ENCODE measurements at places on chromosomes 4 and X.

DNA sequence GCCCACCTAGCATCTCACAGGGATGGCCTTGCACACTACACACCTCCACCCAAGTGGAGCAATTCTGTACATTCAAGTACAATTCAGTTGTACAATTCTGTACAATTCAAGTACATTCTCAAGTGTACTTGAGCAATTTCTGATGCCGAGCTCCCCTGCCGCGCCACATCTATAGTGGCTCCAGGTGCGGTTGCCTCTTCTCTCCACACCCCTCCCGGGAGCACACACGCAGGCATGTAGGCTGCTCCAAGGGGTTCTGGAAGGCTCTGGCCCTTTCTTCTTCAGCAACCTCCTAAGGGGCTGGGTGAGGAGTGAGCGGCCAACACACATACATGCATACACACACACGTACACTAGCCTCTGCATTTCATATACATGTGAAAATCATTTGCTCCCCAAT is 18.9 kb upstream of the DUSP9 start:
- DNase-seq, result peak; percentile 29

DNA sequence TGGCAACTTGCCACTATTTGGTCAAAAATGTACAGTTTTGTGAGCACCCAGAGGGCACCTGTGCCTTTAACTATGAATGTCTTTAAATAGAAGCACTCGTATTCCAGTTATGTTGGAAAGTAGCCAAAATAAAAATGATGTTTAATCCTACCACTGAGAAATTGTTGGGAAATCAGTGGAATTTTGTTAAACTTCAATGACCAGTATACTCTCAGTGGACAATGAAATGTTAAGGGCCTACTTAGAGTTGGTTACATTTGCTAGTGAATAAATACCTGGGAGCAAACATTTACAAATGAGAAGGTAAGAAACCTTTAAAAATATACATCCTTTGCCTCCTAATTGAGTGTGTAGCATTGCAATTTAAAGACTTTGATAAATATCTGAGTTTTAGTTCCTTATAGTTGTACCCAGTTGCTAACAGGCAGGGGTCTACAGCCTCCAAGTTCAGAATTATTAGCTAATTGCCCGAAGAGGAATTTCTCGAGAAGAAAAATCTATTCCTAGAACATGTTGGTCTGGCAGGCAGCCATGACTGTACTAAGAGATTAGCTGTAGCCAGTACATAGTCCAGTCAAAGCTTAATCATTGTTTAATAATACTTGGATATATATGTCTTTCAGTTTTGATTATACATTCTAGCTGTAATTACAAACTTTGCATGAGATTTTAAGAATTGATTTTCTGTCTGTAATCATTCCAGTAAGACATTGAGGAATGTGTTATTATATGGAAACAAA is 93.2 kb downstream of the IL1RAPL2 start:
- no peak for DNase-seq

GRCh38 chr4:127479031-127479622 is 153.6 kb upstream of the INTU start:
- peak; percentile 13 for DNase-seq

- peak; percentile 16 for DNase-seq
These were observed 213.4 kb downstream of the TMA16 start for GRCh38 chr4:163707873-163708272.

GRCh38 chrX:46712764-46713163 is 46.2 kb downstream of the SLC9A7 start:
- DNase-seq, result no peak

DNA sequence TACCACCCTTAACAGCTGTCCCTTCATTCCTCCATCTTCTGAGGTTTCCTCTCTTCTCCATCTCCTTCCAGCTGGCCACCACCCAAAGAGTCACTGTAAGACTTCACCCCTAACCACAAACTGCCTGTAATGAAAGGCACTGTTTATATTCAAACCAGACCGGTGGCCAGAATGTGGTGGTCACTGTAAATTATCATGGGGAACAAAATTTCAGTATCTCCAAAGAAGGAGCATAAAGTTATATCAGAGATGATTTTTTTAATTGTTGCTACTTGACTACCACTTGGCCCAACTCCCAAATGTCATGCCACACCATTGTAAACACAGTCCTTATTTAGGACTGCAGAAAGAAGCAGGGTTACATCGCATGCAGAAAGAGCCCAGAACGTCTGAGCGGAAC is 44.8 kb downstream of the SMARCA1 start:
- DNase-seq, result no peak

DNA sequence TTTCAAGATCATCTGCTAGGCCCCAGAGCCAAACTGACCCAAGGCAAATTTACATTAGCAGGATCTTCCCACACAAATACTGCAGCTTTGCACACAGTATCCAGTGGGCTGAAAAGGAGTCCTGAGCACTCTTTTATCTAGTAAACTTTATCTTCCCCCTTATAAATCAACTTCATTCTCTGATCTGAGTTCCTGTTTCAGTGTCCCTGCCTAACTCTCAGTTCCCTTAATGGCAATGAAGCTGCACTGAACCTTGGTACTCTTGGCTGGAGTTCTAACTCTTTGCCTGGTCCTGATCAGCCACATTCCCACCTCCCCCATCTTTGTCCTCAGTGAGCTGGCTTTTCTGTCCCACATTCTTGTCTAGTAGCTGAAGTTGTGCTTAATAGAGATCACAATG is 37.4 kb downstream of the EDA2R start:
- no peak for DNase-seq

- DNase-seq, result no peak
These were observed 5.4 kb downstream of the GABRQ start for GRCh38 chrX:152642931-152643564.

DNA sequence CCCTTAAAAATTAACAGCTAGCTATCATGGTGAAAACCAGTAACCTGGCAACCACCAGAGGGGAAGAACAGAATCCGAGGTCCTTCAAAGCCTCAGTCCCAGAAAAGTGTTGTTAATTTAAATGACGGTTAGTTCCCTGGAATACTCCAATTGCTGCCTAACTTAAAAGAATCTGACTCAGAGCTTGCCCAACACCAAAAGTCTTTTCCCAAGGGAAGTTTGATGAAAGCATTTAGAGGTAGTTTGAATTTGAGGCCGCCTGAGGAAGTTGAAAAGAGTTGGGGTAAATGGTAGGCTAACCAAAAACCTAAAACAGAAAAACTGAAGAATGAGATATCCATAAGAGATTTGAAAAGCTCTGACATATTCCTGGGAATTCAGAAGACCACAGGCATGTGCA is 46.6 kb downstream of the IL13RA2 start:
- DNase-seq, result no peak

GRCh38 chr4:182560358-182560757 is 317.2 kb downstream of the TENM3 start:
- peak; percentile 28 for DNase-seq

DNA sequence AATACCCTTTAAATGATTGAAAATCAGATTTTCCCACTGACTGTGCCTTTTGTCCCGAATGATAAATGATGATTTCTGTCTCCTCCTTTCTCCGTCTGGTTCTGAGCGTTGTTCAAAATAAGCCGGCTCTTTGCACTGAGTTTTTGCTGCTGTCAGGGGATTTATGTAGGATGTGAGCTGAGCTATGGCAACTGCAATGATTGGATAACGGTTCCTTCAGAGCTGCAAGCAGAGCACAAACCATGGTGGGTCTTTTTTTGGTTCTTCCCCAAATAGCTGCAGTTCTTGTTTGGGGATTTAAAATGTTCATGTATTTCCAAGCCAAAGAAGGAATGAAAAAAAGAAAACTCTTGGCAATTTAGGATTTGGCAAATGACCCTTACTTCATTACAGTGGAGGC is 124.5 kb upstream of the CASK start:
- DNase-seq, result no peak

DNA sequence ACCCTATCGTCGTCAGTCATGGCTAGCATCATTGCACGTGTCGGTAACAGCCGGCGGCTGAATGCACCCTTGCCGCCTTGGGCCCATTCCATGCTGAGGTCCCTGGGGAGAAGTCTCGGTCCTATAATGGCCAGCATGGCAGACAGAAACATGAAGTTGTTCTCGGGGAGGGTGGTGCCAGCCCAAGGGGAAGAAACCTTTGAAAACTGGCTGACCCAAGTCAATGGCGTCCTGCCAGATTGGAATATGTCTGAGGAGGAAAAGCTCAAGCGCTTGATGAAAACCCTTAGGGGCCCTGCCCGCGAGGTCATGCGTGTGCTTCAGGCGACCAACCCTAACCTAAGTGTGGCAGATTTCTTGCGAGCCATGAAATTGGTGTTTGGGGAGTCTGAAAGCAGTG is 1.6 kb downstream of the ZCCHC12 start:
- no peak for DNase-seq

DNA sequence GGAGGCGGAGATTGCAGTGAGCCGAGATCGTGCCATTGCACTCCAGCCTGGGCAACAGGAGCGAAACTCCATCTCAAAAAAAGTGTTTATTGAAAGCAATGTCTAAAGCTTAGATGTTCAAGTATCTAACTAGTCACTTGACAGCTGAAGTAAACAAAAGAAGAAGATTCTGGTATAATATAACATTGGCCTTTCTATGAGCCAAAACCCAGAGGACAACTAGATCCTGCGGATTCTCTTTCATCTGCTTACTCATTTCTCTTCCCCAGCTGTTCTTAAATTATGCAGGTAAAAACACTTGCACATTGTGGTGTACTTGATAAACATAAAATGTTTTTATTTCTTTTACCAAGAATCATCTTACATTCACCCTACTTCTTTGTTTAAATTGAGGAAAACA is 24.1 kb upstream of the AREG start:
- DNase-seq, result no peak

GRCh38 chr4:123786163-123786915 is 389.7 kb downstream of the SPRY1 start:
- no peak for DNase-seq

DNA sequence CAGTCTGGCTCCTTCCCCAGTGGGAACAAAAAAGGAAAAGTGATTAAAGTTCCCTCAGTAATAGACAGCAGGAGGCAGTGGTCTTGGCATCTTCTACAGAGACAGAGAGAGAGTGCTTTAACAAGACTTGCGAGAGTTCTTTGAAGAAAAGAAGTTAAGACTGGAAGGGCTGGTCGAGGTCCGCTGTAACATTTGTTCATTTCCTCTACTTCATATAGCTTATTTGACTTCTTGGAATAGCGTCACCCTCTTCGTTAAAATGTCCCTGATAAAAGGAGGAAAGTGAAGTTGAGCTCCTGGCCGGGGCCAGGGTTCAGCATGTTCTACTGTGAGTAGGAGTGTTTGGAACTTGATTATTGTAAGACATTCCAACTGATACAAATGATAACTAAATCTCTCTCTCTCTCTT is 179.8 kb downstream of the SLIT2 start:
- no peak for DNase-seq

GRCh38 chrX:147838465-147839131 is 73.1 kb upstream of the FMR1 start:
- no peak for DNase-seq

DNA sequence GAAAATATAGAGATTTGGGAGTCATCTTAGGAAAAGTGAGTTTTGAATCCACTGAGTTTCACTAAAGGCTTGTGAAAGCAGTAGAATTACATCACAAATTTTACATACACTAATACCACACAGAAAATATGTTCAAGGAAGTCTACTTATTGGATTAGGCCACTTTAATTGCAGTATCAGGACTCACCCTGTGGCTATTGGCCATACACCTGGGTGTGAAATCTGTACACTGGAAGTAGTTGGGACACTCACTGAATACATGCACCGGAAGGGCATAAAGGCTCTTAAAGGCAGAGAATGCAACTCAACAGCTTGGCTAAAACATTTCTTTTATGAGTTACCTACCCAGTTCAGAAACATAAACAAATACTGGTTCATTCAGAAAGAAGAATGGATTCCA is 19.8 kb downstream of the MAOB start:
- DNase-seq, result no peak

DNA sequence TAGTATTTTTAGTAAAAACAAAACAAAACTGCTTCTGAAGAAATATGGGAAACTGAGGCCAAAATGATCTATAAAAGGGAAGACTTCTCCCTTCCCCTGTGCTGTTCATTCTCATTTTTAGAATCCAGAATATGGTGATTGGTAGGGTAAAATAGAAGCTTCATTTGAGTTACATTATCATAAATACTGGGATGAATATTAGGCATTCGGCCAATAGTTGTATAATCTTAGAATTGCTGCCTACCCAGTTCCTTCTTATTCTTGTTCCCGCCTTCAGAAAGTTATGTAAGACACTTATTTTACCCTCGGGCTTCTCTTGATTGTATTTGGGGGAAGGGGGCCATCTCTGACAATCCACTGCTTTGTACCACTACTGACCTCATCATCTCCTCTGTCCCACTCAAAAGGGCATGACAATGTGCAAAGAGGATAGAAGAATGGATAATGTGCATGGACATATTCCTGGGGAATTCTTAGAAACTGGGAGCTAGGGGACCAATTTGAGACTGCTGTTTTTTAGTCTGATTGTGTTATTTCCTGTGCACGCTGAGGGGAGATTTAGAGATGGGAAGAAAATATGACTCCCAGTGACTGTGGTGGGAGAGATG is 588 bp downstream of the ART3 start:
- no peak for DNase-seq

- no peak for DNase-seq
These were observed 1.3 kb downstream of the NPY1R start for GRCh38 chr4:163330916-163331628.
